ENCODE measurements at places on chromosomes 6 and 20.

GRCh38 chr6:34096814-34097213 lies 49.1 kb downstream of the GRM4 start:
- no peak for DNase-seq

- peak; percentile 84 for DNase-seq
These were observed 84.9 kb downstream of the TRIM27 start for GRCh38 chr6:28838634-28839442.

DNA sequence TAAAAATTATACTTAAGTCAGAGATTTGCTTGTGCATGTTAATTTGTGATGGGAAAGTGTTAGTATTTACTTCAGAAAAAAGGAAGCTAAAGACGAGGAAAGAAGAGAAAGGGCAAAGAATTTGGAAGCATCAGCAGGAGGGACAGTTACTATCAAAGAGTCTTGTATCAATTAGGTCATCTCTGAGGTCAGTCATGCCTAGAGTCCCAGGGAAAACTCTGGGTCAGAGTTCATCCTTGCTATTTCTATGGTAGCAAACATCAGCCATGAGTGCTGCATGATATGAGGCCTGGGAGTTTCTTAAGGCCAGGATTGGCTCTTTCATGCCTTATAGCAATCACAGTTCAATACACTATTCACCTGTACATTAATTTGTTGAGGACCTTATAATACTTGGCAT lies 292.9 kb downstream of the FARS2 start:
- DNase-seq = no peak

DNA sequence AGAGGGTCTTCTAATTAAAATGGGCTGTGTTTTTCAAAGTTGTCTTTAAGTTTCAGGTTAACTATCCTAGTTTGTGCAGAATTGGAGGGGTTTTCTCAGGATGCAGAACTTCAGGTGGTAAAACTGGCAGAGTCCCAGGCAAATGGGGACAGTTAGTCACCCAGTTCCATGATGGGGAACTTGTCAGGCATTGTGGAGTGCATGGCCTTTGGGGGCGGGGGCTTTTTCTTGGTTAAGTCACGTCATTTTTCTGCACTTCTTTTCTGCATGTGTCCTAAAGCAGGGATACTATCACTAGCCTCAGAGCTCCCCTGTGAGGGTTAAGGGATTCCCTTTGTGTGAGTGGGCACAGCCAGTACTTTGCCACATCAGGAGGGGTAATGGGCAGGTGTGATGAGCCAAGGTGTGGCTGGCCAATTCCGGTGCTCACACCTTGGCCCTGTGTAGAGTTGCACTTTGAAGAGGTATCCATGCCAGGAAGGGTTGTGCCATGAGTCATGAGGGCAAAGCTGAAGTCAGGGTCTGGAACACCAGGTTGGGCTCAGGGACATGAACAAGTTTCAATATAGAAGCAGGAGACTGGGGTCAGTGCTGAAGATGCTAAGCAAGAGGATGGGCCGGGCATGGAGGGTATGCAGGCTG lies 126.0 kb upstream of the RREB1 start:
- DNase-seq = no peak

DNA sequence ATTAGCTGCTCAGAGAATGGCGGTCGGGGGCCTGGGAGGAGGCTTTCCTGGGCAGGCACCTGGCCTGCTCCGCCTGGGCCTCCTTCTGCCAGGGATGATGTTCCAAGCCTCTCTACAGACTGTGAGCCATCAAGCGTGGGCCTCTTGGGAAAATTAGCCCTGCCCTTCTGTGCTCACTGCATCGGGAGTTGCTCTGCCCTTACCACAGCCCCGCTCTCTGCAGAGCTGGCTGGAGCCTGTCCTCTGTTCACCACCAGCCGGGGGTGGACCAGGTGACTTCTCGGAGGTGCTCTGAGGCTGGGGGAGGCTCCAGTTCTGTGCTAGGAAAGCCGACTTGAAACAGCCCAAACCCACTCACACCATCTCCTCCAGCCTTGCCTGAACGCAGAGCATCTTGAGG lies 24.2 kb downstream of the MDGA1 start:
- DNase-seq = no peak

DNA sequence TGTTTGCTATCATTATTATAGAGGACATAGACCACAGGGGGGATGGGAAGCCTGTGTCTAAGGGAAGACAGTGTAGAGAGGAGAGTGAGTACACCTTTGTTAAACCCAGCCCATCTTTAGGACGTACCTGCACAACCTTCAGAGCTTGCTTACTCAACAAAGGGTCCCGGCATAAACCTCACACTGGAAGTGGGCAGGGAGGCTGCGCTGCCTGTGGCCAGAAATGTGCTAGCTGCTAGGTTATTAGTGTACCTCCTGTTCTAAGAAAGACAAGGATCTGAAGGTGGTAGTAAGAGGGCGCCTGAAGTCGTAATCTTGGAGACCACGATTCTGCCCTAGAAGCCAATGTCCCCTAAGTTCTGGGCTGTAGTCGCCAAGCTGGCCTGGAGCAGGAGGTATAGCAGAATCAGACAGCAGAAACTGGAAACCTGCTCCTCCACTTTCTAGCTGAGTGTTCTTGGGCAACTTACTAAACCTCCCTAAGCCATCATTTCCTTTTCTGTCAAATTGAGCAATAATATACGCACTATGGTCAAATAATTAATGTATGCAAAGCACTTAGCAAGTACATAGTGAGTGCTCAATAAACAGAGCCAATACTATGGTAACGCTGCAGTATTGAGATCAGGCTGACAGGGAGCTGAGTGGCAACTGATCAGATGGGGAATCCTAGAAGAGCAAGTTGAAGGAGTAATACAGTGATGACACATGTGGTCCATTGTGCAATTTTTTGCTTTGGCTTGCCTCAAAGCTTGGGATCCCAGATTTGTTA lies 16.8 kb upstream of the AKIRIN2 start:
- no peak for DNase-seq

GRCh38 chr6:36729161-36729524 lies 31.5 kb downstream of the RAB44 start:
- DNase-seq = no peak

DNA sequence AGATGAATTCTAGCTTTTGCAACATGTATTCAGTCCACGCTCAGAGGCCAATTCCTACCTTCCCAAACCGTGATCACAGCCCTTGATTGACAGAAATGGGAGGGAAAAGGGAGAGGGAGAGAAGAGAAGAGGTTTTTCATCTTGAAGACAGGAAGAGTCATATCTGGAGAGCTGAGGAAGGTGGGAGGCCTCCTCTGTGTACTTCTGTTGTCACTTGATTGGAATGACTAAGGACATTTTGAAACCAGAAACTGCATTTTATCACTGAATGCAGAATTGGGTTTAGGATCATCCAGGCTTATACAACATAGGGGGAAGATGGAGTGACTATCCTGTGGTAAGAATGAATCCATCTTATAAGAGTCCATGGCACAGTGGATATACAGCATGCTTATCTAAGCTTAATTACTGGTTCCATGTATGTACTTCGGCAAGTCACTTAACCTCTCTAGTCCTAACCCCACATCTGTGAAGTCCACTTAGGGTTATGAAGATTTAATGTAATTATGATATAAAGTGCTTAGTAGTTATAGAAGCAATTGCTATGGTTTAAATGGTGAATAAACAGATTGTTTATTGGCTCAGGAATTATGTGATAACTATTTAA lies 144.0 kb downstream of the BCKDHB start:
- no peak for DNase-seq

DNA sequence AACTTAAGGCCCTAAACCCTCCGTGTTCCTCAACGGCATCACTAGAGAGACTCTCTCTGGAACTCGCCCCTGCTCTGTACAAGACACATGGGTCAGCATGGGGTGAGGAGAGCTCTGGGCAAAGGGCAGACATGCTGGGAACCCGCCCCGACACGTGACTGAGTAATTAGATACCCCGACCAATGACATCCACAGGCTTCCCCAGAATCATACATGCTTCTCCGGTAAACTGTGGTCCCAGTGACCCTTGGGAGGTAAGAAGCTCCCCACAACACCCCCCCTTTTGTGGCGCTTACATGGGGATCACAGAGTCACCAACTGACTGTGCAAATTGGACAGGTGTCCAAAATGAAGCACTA lies 31.7 kb upstream of the RPS6KA2 start:
- DNase-seq = no peak

DNA sequence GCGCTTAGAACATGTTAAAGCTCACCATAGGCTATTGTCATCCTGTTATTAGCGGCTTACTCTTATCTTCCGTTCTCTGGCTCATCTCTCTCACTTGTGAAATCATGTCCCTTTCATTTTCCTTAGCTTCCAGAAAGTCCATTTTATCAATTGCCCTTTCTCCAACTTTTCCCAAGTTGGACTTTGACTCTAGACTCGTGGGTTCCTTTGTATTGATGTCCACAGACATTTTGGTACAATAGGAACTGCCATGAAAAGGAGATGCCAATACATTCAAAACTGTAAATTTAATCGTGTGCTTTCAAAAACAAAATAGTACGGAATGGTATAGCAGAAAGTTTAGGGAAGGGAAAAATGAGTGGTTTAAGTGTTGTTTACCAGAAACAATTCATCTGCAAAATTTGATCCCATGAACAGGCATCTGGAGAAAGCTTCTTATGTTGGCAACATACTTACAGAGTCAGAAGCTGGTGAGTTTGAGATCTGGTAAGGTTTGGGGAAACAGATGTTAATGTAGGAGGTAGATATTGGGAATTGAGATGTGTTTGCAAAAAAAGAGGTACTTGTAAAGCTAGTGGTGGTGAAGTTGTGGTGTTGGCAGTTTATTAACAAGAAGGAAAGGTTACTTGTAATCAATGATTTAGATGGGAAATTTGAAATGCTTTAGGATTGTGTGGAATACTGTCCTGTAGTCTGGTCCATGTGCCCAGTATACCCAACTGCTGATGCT lies 10.2 kb upstream of the HIVEP1 start:
- DNase-seq = no peak

- DNase-seq = no peak
These were observed 3.9 kb downstream of the ROMO1 start for GRCh38 chr20:35702824-35703695.

- DNase-seq = no peak
These were observed 10.9 kb downstream of the FKBP1A start for GRCh38 chr20:1381753-1382591.

DNA sequence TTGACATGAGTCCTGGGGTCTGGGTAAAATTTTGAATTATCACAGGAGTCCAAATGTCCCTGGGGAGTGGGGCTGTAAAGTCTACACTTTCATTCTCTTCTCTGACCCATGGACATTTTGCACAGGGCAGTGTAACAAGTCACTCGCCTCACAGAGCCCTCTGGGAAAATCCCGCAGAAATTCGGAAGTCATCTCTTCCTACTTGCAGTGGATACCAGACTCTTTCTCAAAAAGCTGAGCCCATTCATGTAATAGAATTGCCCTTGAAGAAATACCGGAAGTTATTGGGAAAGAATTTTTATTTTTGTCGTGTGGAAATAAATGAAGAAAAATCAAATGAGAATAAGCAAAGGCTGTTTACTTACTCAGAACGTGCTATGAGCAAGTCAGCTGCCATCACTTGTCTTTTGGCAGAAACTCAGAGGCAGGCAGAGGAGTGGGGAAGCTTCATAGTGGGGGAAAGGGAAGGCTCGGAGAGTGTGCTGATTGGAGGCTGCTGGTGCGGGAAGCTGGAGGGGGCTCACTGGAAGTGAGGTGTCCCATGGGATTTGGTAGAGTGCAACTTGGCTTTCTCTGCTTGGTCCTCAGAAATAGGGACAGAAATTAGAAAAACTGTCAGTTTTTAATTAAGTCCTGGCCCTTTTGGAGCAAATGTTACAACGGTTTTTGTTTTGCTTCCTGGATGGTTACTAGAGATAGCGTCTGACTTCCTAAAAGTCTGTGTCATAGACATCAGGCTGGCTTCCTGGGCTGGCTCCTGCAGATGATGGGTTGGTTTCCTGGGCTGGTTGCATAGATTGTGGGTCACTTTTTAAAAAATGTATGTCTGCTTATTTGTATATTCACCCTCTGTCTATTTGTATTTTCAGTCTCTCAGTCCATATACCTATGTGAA lies 79.8 kb upstream of the EEF1E1 start:
- DNase-seq = no peak

DNA sequence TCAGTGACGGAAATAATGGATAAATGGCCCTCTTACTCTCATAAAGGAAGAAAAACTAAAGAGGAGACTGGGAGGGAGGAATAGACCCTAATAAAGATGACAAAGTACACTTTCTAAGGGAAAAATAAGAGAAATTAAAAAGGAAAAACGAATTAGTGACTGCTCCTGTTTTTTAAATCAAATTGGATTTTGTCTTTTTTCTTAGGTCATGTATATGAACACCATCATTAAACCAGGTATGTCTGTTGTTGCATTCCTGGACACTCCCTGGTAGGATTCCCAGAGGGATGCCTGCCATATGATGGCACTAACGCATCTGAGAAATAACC lies 59.4 kb upstream of the BTN3A2 start:
- no peak for DNase-seq

DNA sequence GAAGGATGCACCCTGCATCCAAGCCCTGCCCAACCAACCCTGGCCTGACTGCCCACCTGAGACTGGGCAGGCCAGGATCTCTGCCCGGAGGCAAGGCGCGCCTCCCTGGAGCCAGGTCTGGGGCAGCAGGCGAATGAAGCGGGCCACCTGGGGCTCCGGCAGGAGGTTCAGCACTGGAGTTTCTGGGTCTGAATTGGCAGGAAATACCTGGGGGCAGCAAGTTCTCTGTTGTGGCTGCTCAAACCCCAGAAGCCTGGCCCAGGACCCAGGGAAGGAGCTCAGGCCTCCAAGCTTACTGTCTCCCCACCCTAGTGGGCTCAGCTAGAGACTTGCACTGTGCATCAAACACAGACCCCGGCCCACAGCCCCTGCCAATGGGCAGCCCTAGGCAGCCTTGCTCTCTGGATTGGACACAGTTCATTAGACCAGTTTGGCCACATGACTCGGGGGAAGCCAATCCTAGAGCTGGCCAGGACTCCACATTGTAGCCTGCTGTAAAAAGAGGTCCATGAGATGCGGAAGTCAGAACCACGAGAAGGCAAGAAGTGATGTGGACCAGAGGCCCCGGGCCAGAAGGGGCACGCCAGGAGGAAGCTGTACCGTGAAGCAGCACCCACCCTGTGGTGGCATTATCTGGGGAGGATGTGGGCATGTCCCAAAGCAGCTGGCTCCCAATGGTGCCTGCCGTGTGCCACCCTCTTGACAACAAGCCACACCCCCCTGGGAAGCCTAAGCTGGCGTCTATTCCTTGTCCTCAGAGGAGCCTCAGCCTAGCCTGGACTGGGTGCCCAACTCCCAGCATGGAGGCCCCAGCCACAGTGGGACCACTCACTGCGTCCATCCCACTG lies 3.1 kb downstream of the CPXM1 start:
- no peak for DNase-seq

All from amniotic stem cell (primary cell).